Stimulated activated CD8-positive, alpha-beta memory T cell treated with anti-CD3 and anti-CD28 coated beads, Interleukin-2, amount 100 ng/mL, for 48 hours (primary cell): ENCODE measurements at places on chromosomes 3 and 15.

DNA sequence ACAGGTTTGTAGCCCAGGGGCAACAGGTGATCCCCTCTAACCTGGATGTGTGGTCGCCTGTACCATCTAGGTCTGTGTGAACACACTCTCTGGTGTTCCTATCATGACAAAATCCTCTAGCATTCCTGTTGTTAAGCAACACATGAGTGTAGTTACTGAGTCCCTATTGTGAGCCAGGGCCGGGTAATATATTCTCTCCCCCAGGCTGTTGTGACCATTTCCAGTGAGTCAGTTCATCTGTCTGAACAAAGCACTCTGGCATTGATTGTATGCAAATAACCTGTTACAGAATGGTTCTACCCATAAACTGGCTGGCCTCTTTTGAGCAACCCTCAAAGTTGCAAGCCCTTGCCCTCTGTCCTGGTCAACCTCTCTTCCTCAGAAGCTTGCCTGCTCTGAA is 2.6 kb upstream of the FLNB start:
- DNase-seq = no peak

DNA sequence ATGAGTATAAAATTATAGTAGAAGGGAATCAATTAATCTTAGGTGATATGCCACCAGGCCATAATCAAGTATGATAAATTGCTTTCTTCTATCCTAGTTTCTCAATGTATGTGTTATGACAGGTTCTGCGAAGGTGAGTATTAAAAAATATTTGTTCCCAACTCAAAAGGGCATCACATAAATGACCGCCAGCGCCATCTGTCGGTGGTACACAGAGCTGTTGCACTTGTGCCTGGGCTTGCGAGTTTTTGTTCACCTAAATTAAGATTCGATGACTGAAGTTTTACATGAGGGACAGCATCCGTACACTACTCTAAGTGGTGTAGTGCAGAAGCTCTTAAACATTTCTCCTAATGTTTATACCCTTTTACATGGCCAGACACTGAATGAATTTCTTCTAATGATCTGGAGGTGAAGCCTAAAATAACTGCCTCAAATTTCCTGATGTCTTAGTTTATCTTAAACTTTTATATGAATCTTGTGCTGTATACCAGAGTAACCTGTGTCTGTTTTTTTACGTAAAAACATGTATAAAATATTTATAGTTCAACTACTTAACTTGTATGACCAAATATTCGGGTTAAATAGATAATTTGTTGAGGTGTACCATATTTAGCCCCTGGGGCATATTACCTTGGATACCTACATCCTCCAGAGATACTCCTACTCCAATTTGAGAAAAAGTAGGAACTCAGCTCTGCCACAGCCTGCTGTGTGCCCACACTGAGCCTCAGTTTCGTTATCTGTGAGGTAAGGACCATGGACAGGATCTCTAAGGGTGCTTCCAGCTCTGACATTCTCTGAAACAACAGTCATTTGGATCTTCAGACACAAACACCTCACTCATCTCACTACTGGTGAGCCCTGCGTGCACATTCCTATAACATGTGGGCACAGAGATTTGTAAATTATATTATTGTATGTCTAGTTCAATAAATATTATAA is 365.6 kb downstream of the MAGI1 start:
- peak; percentile 12 for DNase-seq

- DNase-seq = no peak
Observed at GRCh38 chr3:59082106-59082505, 32.3 kb upstream of the CFAP20DC start.

DNA sequence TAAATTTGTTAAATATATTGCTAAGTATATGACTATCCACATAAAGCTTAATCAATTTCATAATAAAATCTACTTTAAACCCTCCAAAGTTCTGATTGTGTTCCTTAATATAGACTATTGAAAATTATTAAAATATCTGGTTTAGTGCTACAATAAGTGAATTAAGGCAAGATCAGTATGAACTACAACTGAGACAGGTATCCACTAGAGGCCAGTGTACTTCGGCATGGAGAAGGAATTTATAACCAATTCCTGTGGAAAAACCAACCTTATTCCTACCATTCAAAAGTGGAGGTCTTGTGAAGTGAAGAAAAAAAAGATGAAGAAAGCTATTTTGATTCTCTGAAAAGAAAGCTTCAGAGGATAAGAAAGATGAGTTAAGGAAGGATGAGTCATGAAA is 237.7 kb downstream of the SUCLG2 start:
- no peak for DNase-seq

DNA sequence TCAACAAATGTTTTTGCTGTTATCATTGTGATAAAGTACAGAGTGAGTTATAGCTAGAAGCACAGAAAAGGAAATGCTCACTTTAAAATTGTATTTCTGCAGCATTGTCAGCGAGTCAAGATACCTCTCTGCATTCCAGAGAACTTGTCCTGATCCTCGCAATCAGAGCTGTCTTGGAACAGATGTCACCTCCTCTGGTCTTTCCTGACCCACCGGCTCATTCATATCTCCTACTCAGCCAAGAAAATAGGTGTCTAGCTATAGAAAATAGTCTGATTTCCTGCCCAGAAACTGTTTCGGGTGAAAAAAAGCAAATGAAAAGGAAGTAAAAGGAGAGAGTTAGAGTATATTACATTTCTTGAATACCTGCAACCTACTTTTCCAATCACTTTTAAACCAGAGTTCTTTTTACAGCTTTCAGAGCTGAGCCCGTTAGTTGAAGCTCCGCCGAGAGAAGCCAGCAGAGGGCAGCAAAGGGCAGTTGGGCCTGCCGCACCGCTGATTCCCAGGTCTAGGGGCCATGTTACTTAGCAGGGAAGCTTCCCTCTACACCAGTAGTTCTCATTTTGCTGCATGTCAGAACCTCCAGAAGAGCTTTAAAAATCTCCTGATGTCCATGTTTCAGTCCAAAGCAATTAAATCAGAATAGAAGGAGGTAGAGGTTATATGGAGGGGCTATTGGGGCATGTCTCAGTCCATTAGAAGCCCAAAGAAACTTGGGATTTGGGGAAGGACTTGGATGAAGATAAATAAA is 185.7 kb upstream of the THRB start:
- DNase-seq = peak; percentile 56

DNA sequence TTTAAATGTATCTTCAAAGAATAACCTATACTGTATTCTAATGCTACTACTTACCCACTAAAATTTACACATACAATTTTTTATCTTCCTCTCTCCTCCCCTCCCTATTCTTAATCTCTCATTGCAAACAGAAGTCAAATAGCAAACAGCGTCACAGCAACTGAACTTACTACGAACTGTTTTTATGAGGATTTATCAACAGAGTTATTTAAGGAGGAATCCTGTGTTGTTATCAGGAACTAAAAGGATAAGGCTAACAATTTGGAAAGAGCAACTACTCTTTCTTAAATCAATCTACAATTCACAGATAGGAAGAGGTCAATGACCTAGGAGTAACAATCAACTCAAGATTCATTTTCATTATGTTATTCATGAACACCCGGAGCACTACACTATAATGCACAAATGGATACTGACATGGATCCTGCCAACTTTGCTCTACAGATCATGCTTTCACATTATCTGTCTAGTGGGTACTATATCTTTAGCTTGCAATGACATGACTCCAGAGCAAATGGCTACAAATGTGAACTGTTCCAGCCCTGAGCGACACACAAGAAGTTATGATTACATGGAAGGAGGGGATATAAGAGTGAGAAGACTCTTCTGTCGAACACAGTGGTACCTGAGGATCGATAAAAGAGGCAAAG is 984 bp downstream of the FGF7 start:
- no peak for DNase-seq

DNA sequence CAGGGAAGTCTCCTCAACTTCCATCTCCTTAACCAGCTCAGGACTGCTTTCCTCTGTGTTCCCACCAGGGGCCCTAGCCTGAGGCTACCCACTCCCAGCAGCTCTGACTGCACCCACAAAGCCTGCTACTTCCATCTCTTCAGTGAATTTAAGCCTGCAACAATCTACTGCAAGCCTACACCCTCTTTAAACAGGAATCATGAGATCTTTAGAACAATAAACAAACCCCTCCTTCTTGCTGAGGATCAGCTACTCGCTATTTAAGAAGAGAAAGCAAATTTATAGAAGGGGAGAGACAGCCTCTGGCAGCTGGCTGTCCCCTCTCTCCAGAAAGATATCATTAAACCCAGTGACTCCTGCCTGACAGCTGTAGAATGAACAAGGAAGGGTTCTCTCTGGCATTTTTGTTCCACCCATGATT is 51.9 kb downstream of the ARHGAP31 start:
- no peak for DNase-seq

- DNase-seq = no peak
Observed at GRCh38 chr3:2783261-2783660, 326.9 kb downstream of the IL5RA start.
